ENCODE measurements at places on chromosomes 6 and 20. TPM values are rescaled to one million over a fixed set of nuclear protein-coding genes. Genes with fewer than 3 reads are reported as not detected.

POPDC3 gene
- total RNA-seq, result 0.62 TPM

ZNF334 gene
- 4.4 TPM for total RNA-seq

MACROD2 gene
- total RNA-seq, result 1.0 TPM

SPTLC3 gene
- total RNA-seq, result 0.06 TPM

SOX18 gene
- total RNA-seq, result 0.70 TPM

PI3 gene
- not detected for total RNA-seq

- no peak for DNase-seq
Observed at GRCh38 chr6:138387577-138388368, 10.1 kb downstream of the SMIM28 start.

DNA sequence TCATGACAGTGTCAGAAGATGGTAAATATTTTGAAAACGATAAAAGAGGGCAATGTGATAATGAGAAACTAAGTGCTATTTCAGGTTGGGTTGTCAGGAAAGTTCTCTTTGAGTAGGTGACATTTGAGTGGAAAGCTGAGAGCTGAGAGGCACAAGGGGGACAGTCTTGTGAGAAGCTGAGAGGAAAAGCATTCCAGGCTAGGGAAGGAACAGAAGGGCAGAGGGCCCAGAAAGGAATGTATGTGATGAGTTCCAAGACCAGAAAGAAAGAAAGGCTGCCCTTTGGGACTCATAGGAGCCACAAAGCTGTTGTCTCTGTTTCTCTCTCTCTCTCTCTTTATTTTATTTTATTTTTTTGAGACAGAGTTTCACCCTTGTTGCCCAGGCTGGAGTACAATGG is 7.6 kb upstream of the RNF182 start:
- DNase-seq, result no peak

DNA sequence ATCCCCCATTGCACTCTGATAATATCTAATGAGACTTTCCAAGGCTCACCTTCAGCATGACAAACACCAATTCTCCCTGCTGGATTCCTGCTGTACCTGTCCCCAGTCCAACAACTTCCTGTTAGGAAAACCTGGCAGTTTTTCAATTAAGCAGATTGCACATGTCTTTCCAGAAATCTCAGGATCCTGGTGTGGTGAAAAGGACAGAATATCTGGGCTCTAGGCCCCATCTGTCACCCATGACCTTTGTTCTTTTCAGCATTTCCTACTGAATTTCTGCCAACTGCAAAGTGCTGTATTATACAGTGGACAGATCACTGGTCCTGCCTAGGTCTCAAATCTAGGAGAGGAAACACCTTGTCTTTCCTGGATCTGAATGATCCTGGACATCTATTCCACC is 27.7 kb upstream of the DTNBP1 start:
- no peak for DNase-seq

DNA sequence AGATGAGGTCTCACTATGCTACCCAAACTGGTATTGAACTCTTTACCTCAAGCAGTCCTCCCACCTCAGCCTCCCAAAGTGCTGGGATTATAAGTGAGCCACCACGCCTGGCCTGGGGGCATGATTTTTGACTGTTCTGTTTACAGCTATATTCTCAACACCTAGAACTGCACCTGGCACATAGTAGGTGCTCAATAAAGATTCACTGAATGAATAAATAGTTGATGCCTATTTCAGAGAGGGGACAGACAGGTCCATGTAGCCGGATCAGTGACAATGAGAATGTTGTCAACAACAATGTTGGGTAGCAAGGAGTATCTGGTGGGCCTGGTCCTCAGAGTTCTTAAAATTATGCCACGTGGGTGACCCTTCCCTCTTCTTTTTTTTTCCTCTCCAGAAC is 8.9 kb downstream of the TRAF3IP2 start:
- no peak for DNase-seq

DNA sequence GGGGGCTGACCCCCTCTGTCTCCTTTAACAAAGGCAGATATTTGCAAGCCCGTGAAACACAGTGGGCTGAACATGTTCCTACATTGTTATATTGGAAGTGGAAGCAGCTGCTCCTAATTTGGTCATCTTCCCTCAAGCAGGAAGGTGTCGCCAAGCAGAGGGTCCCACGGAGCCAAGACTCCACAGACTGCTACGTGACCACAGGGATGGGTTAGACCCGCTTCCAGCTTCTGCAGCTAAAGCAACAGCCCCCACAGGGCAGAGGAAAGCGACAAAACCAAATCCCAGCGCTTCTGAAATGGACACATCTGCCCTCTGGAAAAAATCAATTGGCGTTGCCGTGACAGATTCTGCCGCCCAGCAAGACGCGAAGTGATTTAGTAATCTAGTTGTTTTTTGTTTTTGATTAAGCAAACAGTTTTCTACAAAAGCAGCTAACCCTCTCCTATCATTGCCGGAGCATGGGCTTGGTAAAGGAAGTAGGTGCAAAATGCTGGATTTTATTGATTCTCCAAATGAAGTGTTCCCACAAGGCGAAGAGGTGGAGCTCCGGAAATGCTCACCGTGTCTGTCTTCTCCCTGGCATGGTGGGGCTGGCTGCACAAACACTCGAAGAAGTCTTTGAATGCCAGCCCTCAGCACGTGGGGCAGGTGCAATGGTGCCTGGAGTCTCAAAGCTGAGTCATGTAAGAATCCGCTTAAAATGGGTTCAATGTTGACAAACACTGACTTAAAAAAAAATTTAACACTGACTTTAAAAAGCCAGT is 79.4 kb upstream of the FRMD1 start:
- peak; percentile 58 for DNase-seq

- no peak for DNase-seq
Observed at GRCh38 chr6:167966540-167966905, 30.9 kb upstream of the KIF25 start.

GRCh38 chr6:130423044-130423443 is 57.2 kb downstream of the TMEM200A start:
- no peak for DNase-seq

- DNase-seq, result no peak
Observed at GRCh38 chr20:49032455-49032854, 13.7 kb upstream of the CSE1L start.

GRCh38 chr20:5067877-5068645 is 51.7 kb downstream of the PCNA start:
- DNase-seq, result no peak

DNA sequence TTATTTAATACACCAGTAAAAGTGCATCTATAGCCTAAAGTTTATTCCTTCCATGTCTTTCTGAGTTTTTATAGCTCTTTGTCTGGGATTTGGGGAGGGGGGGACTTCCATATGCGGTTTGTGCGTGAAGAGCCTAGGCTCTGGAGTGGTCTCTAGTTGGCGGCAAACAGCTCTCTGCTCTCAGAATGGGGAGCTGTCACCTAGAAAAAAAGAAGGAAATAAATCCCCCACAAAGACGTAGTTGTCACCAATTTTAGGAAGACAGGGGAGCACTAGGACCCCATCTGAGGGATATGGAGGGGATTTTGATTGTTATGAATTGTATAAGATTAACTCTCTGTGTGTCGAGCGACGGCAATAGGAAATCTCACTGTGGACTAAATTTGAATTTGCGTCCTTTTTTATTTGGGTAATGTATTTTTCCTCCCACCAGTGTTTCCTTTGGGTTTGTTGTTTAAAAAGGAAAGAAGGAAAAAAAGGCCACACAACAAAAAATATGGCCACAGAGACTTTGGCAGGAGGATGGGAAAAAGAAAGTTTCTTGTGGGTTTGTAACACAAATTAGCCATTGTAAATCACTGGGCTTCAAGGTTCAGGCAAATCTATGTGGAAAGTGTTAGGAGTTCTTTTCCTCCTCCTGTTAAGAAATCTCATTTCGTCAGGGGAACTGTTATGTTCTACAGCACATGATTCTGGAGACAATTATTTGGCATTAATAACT is 7.4 kb downstream of the POU3F2 start:
- DNase-seq, result no peak

DNA sequence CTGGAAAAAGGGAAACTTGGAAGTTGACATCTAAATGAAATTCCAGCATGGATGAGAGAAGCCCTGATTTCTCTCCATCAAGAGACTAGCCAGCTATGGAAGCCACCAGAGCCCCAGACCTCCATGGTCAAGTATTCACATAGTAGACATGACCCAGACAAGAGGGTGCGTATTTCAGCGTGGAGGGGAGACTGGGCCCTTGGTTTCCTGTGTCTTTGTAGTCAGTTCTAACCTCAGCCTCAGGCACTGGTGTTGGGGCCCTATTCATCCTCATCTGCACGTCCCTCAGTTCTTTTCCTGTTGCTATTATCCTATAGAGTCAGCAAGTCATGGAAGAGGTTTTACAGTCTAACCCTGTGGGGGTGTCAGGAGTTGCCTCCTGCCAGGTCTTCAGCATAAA is 12.5 kb downstream of the GNL1 start:
- DNase-seq, result no peak

- DNase-seq, result no peak
Observed at GRCh38 chr6:138289739-138290138, 71.4 kb upstream of the PBOV1 start.

DNA sequence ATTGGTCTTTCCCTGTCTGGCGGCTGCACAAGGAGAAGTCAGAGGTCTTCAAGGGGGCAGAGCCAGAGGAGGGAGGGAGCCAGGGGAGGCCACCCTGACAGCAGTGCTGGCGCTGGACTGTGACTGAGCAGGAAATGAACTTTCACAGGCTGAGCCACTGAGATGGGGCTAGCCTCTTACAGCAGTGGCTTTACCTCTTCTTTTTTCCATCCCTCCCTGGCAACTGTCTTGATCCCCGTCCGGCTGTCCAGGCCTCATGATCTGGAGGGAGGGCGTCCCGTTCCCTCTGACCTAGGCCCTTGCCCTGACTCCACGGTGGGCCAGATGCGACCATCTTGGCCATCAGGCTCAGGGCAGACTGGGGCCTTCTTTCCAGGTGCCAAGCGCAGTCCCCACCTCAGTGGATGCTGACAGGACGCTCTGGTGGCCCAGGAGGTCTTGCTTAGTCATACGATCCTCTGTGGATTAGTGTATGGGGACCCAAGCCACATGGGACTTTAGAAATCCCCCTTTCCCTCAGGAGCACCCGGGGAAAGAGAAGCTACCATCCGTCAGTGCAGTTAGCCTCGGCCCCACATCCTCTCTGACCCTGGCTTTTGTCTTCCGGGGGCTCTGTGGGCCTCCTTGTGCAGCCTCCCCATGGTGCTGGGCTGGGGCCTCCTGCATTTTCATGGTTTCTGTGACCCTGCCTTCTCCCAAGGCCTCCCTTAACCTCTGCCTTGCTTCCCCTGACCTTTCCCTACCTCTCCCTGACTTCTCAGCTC is 57.4 kb upstream of the CCDC167 start:
- DNase-seq, result no peak

- no peak for DNase-seq
Observed at GRCh38 chr6:133183691-133184090, 57.5 kb upstream of the EYA4 start.

All from A673 (cell line).